Brain pericyte (primary cell): ENCODE measurements at places on chromosomes 3 and 15.

DNA sequence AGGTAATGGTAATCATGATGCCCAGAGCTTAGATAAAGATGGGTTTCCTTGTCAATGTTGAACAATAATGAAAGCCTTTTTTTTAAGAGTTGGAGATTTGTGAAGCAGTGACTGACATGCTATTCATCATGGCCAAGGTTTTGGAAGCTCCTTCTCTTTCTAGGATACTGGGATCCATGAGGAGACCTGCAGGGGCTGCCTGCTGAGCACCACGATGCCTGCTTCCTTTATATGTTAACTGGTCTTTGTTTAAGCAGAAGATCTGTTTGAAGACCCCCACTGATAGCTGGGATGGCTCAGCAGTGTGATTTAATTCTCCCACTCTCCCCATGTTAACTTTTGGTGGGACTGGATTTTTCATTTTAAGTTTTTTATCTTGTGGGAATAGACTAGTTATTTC lies 15.8 kb downstream of the RBP1 start:
- DNase-seq, result no peak

DNA sequence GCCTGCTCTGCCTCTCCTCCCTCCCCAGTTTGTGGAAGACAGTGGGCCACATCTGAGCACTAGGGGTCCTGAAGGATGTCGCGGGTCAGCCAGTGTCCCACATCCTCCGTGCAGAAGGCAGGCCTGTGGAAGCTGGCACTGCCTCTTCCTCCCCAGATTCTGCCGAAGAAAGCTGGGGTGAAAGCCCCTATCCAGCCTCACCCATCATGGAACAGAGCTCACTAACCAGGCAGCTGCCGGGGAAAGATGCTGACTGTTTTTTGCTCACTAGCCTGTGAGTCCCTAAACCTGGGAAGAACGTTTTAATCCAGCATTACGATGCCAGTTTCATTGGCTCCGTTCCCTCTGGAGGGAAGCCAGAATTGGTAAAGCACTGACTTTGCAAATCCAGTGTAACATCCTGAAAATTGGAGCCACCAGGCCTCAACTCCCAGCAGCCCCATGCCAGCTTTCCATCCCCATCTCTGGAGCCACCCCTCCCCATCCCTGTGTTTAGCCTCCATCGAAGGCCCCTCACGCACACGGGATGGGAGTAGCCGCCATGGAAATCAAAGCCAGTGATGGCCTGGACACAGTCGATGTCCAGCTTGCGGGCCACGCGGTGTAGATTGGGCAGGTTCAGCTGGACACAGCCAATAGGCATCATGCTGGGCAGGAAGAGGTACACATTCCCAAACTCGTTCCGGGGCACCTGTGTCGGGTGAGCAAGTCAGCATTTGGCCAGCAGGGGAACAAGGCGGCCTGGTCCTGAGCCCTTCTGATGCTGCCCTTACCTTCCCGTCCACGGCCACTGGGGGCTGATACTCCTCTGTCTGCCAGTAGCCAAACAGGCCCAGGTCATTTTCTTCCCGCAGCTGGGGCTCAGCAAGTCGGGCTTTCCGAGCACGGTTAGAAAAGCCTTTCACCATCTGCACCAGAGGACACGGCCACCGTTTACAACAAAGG lies 23.5 kb downstream of the TMEM43 start:
- no peak for DNase-seq

- DNase-seq, result no peak
Measured at GRCh38 chr15:68385240-68385561, 46.8 kb downstream of the ITGA11 start.

- DNase-seq, result no peak
Measured at GRCh38 chr15:75038231-75038630, 14.8 kb downstream of the PPCDC start.

GRCh38 chr15:66076591-66077319 lies 176.8 kb downstream of the MEGF11 start:
- no peak for DNase-seq

- DNase-seq, result no peak
Measured at GRCh38 chr15:74548241-74548640, 7.2 kb downstream of the ARID3B start.
